ENCODE measurements at places on chromosomes 7 and 10.

DNA sequence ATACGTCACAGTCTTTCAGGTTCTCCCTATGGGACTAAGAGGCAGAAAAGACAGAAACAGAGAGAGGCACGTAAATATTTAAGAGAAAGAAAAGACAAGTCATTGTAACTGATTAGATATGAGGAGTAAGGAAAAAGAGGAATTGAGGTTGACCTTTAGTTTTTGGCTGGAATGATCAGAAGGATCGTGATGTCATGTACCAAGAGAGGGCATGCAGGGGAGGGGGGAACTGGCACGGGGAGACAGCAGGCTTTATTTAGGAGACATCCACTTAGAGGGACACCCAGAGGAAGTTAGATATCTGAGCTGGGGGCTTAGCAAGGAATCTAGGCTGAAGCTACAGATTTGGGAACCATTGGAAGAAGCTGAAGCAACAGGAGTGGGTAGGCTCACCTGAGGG is 9.2 kb upstream of the LRRC20 start:
- no peak for DNase-seq

DNA sequence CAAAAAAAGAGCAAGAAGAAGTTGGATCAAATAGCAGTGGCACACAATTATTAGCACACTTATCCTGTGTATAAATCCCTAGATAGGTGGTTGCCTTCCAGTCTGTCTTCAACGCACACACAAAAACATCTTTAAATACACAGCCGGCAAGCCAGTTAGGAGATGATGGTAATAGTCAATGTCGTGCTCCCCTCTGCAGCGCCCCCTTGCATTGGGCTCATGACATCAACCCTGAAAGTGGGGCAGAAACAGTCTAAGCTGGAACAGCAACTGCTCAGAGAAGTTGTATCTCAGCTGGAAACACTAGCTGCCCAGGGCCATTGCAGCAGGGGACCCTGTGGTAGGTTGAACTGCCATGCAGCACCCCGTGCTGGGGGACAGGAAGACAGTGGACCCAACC is 179.5 kb upstream of the YAE1 start:
- DNase-seq: no peak

DNA sequence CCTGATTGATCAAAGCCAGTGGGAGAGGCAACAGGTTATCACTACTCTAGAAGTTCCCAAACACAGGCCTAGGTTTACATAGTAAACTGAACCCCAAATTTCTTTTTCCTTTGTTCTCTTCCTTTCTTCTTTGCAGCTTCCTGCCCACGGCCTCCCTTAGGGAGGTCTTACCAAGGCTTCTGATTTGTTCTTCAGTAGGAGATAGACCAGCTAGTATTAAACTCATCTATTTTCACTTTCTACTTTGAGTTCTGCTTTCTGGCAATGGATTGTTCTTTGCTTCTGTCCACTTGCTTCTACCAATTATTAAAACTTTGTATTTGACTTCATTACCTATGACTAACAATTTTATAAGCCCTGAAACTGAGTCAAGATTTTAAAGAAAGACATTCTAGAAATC is 251.2 kb upstream of the FZD1 start:
- DNase-seq: no peak

GRCh38 chr10:117334926-117335325 is 40.3 kb downstream of the PDZD8 start:
- no peak for DNase-seq

- DNase-seq: no peak
Measured at GRCh38 chr10:120327675-120328074, 129.4 kb upstream of the PLPP4 start.

- DNase-seq: no peak
Measured at GRCh38 chr10:107807836-107808235, 643.3 kb upstream of the SORCS1 start.

DNA sequence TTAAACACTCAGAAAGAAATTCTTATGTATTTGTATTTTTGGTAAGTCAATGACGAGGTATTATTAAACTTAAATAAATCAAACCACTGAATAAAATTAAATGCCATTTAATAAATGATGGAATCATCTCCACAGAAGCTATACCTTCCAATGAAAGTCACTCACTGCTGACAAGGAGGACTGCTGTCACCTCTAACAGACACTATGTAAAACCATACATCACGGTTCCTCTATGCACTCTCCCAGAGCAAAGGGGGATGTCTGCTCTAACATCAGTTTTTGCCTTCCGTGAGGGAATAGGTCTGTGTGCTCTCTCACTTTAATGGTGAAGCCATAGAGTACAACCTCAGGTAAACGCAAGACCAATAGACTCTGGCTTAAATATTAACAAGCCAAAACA is 99.7 kb upstream of the DDC start:
- no peak for DNase-seq

- DNase-seq: no peak
Measured at GRCh38 chr7:111076205-111076604, 14.7 kb upstream of the LRRN3 start.

GRCh38 chr10:11525503-11525902 is 85.9 kb downstream of the USP6NL start:
- no peak for DNase-seq

- DNase-seq: no peak
Measured at GRCh38 chr7:3861386-3861785, 560.3 kb downstream of the SDK1 start.

- no peak for DNase-seq
Measured at GRCh38 chr7:134557391-134557790, 8.5 kb downstream of the AKR1B15 start.

- DNase-seq: peak; percentile 6
Measured at GRCh38 chr10:10499839-10500238, 517.8 kb upstream of the CELF2 start.

DNA sequence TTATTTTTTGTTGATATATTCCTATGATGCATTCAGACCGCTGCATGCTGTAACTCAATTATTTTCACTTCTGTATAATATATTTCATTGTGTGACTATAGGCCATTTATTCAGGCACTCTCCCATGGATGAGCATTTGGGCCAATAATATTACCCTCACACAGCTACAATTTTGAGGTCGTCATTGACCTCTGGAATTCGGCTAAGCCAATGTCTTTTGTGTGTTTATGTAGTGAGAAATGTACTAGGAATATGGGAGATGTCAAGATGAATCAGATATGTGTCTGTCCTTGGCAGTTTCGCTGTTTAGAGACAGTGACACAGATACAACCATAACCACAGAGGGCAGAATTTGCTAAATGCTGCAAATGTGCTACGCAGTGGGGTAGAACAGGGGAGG is 474.2 kb downstream of the ADRA2A start:
- DNase-seq: no peak

- no peak for DNase-seq
Measured at GRCh38 chr10:121406823-121407545, 191.3 kb downstream of the FGFR2 start.

DNA sequence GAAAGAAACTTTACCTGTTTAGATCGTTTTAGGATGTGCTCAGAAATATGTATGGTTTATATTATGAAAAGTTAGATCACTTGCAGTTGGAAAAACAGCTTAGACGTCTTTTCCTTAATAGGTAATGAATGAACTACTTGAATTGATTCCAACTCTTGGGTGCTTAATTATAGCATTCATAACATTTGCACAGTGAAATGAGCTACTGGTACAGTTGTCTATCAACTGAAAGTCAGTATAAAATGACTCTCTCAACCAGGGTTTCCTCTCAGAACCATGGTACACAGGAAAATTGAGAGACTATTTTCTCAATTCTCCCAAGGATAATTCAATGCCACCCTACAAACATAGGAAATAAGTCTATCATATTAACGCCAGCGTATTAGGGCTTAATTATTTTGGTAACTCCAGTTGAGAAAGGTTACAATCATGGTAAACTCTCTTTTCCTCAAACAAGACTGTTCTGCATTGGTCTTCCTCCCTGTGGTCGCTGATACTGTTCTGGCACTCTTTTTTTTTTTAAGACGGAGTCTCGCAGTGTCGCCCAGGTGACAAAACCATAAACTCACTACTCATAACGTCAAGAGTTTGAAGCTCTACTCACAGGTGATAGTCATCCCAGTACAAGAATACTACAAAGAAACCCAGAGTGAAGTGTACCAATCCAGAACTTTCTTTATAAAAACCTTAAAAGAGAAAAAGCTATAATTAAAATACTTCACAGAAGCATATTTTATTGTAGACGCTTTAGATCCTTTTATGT is 2.0 kb downstream of the ANLN start:
- no peak for DNase-seq

GRCh38 chr7:150740053-150740452 is 2.8 kb downstream of the GIMAP5 start:
- DNase-seq: no peak

GRCh38 chr7:47843291-47843690 is 105.0 kb downstream of the PKD1L1 start:
- no peak for DNase-seq

DNA sequence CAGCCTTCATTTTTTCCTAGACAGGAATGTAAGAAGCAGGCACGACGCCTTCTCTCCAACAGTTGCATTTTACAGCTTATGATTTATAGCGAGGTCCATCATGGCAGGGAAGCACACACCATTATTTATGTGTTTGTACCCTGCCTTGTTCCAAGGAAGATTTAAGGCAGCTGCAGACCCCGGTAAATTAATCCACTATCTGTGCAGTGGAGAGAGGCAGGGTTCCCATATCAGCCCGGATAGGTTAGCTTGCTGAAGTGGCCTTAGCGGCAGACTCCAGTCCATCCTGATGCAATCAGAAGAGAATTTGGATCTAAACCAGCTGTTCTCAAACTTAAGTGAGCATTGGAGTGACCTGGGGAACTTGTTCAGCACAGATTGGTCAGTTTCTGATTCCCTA is 359.4 kb downstream of the GALNT17 start:
- DNase-seq: no peak

DNA sequence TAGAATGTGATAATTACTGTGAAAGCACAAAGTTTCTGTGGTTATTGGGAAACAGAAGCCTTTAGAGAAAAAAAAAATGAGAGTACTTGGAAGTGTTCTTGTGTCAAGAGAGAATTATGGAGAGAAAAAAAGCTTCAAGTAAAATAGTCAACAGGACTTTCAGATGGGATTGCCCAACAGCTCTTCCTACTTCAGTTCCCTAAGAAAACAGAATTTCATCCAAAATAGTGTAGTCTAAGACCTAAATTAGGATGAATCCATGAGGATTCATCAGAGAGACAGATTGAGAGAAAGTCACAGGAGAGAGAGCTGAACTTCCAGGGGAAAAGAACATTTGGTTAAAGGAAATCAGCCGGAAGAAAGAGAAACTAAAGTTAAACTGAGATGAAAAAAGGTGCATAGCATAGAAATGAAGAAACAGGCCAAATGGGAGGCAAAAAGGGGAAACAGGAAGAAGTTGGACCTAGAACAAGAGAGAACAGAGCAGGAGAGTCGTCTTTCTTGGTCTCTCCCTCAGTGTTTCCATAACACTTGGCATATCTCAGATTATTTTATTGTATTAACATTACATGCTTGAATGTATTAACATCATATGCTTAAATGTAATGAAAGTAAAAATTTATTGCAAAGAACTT is 2.5 kb downstream of the SCIN start:
- no peak for DNase-seq

DNA sequence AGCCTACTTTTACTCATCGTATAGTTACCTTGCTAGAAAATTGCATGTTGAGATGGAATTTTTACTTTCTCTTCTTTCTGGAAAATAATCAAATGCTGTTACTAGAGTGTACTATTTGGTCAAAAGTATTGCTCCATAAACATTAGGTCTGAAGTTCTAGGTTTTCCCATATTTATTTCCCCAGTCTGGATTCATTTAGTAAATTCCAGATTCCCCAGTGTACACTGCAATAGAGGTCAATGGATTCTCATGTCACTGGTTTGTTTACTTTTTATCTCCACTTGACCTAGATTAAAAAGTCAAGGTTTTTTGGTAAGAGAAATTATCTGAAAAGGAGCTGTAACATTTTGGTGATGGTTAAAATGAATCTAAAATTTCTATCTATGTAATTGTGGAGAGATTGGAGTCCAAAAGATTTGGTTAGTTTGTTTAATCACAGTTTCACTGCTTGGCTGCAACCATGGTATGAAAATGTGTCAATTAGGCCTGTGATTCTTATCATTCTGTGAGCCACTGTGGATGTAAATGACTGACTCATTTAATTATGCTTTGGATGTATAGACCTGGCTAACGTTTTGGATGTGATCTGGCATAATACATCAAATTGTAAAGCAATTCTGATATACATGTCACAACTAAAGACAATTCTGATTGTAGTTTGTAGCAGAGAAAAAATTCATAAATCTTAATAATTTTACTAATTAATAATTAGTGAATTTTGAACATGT is 32.7 kb upstream of the STEAP4 start:
- DNase-seq: no peak

DNA sequence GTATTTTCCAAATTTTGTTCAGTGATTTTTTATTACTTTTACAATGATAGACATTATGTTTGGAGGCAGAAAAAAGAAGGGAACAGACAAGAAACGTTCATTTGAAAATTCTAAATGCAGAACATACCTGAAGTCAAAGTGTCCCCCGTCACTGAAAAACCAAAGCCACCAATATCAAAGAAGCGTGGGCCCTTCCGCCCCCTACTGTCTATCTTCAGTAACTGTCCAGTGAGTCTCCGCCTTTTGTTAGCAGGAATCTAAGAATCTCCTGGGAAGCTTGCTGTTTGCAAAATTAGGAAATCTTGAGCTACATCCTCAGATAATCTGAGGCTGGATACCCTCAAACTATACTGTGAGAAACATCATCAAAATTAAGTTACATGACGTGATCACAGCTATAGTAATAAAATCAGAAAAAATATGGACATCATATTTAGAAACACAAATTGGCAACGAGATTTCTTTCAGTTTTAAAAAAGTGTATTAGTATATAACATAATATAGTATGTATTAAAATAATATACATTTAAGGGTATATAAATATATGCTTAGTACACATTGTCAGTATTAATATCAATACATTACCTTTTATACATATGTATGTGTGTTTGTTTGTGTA is 169.3 kb upstream of the AKR1E2 start:
- DNase-seq: no peak

DNA sequence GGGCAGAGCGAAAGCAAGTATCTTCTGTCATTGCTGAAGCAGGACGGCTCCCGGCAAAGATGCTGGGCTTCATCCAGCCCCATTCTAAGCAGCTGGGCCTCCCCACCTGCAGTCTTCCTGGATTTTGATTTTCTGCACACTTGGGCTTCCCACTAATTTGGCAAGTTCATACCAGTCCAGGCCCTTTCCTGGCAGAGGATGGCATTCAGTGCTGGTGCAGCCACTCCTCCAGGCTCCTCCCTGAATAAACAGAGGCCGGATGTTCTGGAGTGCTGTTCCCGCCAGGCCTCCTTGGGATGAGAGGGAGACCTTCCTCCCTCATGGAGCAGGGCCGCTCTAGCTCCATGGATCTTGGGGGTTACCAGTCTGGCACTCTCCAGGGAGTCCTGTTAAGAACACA is 3.4 kb downstream of the BAG3 start:
- no peak for DNase-seq

- DNase-seq: no peak
Measured at GRCh38 chr10:22992621-22993020, 64.8 kb downstream of the ARMC3 start.

DNA sequence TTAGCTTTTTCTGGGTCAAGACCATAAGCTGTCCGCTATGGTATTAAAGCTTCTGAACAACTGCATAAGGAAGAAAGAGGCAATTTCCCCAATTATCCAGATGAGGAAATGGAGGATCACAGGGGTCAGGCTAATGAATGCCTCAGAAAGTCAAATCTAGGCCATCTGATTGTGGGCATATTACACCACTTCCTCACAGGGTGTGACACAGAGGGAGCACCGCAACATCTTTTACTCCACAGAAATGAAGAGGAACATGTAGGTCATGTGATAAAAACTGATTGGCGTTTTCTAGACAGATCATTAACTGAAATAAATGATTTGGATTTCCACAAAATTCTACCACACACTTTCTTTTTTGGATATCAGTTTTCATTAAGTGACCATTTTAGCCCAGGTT is 384.4 kb downstream of the PARD3 start:
- DNase-seq: no peak

Data from smooth muscle cell of the brain vasculature (primary cell).